ENCODE measurements at places on chromosomes 7 and 10.

DNA sequence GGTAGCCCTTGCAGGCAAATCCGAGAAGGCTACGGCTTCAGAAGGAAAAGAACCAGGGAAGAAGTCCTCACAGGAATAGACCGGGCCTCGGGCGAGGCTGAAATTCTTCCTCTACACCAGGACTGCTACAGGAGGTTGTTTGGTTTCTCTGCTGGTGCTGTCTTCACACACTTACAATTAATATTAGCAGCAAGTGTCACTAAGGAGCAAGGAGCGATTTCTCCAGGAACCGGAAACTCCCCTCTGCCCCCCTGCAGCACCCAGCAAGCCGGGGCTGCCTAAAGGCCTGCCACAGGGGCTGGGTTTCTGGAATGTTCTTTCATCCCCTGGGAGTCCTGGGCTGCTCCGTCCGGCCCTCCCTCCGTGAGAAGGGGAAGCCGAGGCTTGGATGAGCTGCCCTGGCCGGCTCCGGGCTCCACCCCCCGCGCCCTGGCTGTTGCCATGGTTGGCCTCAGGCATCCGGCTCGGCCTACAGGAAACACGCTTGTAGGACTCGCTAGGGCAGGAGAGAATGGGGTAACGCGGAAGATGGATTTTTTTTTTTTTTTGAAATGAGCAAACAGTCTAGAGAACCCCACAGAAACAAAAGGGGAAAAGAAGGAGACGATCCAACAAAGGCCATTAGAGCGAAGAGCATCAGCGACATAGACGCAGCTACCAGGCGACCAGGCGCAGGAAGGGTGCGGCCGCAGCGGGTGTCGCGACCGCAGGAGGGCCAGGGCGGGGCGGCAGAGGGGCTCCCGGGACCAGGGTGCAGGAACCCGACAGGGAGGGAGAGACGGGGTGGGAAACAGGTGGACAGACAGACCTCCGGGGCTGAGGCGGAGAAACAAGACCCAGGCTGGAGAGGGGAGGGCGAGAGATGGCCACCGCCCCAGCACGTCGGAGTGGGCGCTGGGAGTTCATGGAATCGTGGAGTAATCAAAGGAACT, 33.0 kb downstream of the EN2 start:
- peak; percentile 87 for DNase-seq

DNA sequence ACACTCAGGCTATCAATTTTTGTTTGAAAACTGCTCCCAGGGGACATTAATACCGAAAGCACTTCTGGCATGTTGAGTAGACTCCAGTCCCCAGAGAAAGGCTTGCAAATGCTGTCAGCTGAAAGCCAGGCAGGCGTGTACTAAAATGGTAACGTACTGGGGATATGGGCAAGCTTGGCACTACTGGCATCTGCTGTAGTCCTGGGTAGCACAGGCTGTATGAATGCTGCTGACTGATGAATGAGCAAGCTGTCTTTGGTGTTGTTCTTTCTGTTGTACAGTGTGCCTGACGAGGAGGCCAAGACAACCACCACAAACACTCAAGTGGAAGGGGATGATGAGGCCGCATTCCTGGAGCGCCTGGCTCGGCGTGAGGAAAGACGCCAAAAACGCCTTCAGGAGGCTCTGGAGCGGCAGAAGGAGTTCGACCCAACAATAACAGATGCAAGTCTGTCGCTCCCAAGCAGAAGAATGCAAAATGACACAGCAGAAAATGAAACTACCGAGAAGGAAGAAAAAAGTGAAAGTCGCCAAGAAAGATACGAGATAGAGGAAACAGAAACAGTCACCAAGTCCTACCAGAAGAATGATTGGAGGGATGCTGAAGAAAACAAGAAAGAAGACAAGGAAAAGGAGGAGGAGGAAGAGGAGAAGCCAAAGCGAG, 53.5 kb upstream of the AGBL3 start:
- peak; percentile 85 for DNase-seq

DNA sequence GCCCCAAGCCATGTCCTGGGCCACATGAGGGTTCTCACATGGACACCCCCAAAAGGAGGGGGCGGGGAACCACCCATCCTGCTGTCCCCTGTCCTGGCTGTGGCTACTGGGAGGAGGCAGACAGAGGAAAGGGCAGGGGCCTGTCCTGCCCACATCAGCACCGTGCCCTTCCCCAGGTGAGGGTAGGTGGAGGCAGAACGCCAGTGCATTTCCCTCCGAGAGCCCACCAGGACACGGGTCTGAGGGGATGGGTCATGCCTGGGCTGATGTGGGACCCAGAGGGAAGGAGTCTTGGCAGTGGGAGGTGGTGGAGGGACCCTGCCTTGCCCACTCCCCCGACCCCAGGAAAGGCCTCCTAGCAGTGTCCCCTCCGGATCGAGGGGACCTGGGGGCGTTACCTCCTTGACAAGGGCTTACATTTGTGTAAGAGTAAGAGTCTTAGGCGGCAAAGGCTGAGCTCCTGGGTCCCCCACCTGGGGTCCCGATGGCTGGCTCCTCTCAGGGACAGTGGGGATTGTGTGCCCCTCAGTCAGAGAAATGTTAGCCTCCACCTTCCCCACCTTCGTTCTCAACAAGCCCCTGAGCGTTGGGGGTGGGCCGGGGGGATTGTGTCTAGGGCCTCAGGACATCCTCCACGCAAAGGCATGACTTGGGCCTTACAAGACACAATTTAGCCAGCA, 6.1 kb downstream of the CRYGN start:
- no peak for DNase-seq

GRCh38 chr10:75932921-75933320, 501.5 kb downstream of the LRMDA start:
- DNase-seq, result no peak

DNA sequence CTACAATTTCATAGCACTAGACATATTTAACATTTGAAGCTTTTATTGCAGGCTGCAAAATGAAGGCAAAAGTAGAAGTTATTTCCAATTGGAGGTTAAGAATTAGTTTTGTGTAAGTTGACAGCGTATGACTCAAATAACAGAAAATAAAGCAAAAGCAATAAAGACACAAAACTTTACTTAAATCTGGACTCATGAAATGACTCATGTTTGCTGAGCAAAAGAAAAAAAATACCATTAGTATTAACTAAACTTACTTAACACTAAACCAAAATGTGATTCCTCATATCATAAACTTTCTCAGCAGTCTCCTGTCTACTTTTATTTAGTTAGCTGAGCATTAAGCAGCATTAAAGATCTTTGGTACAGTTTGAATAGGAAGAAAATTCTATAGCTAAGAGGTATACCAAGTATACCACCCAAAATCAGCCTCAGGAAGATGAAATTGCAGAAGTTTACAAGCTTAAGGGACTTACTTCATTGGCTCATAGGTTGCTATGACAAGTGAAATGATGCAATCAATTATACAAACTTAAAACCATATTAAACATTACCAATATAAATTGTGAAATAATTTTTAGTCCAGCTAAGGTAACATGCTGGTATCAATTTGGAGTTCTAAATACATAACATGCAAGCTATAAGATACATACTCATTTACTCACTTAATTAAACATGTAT, 1131.4 kb downstream of the XPNPEP1 start:
- DNase-seq, result no peak

DNA sequence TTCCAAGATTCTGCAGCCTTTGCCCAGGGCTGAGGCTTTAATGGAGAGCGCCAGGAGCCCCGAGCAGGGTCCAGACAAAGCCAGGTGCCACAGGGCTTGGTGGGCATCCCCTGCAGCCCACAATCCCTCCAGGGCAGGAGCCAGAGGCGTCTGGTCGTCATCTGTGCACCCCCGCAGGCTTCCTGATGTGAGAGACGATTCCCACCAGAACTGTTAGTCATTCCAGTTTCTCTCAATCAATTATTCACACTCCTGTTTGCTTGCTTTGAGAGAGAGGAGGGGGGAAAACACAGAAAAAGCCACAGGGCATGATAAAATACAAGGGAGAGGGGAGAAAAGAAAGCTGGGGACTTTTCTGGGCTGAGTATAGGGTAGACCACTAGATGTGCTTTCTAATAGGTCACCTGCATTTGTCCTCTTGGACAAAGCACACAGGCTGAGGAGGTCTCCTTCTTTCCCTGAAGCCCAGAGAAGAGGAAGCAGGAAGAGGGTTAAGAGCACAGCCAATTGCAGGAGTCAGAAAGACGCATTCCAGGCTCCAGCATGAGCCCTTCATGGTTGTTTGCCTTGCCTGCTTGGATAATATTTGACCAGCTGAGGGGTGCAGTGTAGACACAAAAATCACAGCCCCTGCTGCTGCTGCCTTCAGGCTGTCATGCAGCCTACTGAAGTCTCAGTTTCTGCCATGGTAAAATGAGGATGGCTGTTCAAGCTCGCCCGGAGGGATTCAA, 194.4 kb downstream of the PLXNA4 start:
- no peak for DNase-seq

DNA sequence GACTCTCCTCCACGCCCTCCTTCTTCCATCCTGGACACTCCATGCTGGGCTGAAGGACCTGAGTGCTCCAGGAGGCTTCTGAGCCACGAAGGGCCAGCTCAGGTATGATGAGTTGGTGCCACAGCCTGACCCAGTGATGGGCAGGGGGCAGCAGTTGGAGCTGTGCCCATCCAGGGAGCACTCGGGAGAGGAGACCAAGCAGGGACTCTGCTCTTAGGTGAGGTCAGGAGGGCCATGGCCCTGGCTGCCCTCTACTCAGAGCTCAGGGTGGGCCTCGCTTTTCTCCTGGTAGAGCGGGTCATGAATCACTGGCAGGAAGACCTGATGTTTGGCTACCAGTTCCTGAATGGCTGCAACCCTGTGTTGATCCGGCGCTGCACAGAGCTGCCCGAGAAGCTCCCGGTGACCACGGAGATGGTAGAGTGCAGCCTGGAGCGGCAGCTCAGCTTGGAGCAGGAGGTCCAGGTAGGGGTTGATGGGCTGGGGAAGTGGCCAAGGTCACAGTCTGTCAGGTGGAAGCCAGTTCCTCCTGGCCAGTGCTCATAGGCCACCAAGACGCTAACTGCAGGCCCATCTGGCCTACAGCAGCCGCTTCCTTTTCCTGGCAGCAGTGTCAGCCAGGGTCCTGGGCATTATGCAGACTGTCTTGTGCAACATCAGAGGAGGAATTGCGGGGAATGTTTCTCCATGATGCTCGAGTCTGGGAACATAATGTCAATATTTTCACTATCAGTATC, 50.8 kb downstream of the ALOX5 start:
- peak; percentile 75 for DNase-seq

GRCh38 chr10:103507235-103508191, 14.0 kb downstream of the NEURL1 start:
- DNase-seq, result no peak

DNA sequence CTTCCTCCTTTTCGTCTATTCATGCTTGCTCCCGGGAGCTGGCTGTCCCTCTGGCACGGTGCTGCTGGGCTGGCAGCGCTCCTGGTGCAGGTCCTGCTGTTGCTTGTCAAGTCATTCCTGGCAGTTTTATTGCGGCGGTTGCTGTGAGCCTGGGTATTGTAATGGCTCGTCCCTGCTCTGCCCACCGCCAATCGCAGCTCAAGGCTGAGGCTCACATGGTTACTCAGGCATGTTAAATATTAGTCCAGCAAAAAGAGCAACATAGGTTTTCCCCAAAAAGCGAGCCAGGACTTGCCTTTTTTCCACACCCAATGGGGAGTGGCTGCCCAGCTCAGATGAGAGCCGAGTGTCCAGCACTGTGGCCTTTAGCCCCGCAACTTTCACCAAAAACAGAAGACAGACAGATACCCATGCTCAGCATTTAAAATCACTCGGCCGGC, 492.9 kb upstream of the FOXK1 start:
- DNase-seq, result no peak

DNA sequence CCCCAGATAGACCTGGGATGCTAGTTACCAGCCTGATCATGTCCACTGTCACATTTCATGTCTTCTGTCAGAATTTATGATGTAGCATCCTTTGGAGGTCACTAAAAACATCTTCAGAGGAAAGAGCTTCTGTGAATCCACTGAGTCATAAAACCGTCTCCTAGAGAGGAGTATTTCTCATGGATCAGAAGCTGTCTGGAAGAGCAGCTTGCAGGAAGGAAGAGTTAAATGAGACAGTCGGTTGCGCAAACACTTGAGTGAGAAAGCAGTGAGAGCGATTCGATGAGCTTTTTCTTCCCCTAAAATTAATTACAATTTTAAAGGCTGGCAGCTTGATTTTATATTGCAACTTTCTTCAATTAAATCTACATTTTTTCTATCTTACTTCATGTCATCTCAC, 47.2 kb upstream of the WDR11 start:
- DNase-seq, result no peak

- no peak for DNase-seq
These were observed 3.6 kb upstream of the ZEB1 start for GRCh38 chr10:31315453-31315852.

DNA sequence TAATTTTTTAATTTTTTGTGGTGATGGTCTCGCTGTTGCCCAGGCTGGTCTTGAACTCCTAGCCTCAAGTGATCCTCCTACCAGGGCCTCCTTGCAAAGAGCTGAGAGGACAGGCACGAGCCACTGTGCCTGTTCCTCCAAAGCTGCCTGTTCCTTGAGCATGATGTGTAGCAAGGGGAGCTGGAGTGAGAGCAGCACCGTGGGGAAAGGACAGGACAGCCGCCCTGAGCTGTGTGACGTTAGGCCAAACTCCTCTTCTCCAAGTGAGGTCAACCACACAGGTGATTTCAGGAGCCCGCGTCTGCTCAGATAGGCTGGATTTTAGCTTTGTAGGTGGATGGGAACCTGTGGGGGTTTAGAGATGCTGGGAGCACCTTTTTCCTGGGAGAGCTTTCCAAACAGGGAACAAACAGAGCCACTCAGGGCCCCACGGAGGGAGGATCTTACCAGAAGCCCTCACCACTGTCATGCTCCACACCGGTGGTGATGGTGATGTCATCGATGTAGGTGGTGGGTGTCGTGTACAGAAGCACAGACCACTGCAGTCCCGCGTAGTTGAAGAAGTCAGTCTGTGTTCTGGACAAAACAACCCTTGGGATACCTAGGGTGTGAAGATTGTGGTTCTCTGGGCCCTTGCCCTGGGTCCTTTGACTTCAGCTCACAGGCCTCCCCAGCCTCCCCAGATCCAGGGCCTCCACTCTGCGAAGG, 44.8 kb upstream of the ZNF479 start:
- DNase-seq, result peak; percentile 71

DNA sequence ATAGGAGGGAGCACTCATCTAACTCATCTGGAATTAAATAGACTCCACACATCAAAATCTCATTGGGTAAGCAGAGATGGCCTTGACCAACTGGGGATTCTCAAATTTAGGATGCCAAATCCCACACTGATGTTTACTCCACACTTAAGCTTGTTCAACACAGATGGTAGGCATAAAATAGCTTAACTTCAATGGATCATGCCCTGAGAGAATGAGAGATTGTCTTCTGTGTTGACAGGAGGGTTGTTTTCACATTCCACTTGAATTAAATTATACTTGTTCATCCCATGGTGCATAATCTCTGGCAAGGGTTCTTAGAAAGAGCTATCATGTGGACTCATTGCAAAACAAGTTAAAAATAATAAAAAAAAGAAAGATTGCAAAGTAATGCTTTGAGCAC, 391.4 kb downstream of the PLXDC2 start:
- DNase-seq, result no peak

GRCh38 chr7:73881352-73882046, 20.5 kb downstream of the TMEM270 start:
- no peak for DNase-seq

DNA sequence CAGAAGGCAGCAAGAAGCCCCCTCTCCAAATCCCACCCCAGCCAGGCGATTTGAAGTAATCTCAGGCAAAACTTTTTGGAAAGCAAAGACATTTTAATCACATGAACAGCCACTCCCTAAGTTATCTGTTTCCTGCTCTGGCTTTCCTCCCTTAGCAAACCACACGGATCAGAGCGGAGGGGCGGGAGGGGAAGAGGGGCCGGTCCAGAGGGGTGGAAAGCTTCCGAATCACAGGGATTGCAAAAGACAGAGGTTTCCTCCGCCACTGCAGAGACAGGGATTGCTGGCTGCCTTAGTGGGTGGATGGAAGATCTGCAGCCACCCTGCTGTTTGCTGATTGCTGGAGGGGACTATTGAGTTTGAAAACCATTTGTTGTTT, 41.2 kb downstream of the ZCCHC24 start:
- no peak for DNase-seq
